ENCODE measurements at places on chromosomes 3 and 15.

- DNase-seq, result no peak
Measured at GRCh38 chr3:153138276-153139210, 23.5 kb upstream of the RAP2B start.

DNA sequence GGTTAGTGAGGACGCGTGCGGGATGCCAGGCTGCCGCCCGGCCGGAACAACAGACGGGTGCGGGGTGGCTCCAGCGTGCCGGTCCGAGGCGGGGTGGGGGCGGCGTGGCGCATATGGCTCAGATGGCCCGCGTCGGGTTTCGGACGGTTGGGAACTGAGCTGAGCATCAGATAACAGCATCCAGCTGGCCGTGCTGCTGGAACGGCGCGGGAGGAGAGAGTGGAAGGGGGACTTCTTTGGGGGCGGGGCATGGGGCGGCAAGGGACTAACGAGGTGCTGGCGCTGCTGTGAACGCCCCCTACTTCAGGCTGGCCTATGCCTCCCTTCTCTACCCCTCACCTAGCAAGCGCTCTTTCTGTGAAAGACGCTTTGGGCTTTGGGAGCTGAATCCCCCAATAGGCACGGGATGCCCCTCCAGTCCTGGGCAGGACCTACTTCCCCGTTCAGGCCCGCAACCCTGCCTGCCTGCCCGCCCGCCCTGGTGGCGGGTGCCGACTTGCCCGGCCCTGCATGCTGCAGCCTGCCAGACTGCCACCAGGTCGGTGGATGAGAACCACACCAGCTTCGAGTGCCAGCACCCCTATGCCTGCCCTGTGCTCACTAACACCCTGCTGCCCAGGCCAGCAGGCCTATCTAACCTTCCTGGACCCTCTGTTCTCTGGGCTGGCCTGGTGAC, 542 bp downstream of the INKA1 start:
- DNase-seq, result no peak

DNA sequence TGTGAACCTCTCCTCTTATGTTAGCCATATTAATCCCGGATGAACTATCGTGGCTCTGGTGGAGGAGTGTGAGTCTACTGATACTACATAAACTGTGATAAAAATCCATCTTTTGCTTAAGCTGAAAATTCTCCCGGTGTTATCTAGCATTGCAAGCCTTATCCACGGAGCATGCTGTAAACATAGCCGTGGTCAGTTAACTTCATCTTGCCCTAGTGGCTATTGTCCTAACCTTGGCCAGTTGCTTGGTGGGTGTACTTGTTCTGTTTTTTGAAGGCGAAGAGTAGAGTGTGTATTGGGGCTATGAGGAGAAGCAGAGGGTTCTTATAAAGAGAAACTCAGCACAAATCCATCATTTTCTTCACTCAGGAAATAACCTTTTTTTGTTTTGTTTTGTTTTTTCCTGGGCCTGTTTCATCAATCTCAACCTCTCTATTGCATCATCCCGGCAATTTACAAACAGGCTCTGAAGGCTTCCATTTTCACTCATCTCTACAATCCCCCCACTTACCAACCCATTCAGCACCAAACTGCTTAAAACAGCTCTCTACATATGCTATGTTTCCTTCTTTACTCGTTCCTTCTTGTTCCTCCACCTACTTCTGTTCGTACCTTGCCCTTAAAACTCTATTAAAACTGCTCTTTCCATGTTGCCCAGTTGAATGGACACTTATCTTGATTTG, 135.5 kb upstream of the PTX3 start:
- DNase-seq, result no peak

GRCh38 chr3:47428662-47429061, 47.1 kb downstream of the SCAP start:
- DNase-seq, result no peak

DNA sequence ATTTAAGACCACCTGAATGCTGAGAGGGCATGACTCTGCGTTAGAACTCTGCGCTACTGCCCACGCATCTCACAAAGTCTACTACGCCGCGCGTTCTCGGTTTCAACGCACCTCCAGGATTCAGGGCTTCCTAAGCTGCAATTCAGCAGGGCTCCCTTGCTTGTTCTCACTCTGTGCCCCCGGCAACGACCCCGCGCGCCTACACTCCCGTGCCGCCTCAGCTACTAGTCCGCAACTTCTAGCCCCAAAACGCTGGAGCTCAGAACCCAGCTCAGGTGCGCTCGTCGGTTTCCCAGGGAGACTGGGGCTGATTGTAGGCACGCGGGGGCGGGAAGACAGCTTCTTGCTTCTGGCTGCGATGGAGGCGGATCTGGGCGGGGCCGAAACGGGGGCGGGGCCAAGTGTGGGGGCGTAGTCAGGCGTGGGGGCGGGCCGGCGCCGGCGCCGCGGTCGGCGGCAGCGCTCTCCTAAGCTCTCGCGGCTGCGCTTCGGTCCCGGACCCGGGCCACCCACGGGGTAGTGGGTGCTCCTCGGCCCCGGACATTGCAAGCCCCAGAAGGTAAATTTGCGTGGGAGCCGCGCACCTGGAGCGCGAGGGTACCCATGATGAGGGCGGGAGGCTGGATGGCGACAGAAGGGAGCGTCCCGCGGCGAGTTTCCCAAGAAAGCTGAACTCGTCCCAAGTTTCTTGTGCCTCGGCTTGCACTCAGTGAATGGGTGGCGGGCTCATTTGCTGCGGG, at the start of gene ARHGEF26:
TSS of gene ARHGEF26 (plus strand) at position 430 of the 740 bp plus-strand sequence. CDS start 603 bp downstream, outside the sequence.
- DNase-seq, result no peak

- DNase-seq, result no peak
Measured at GRCh38 chr3:115503394-115503793, 119.9 kb upstream of the GAP43 start.

- no peak for DNase-seq
Measured at GRCh38 chr3:120615847-120616609, 19.9 kb downstream of the NDUFB4 start.

GRCh38 chr3:62597491-62597890, 224.1 kb upstream of the FEZF2 start:
- DNase-seq, result no peak

- DNase-seq, result no peak
Measured at GRCh38 chr15:58268746-58269267, 130.6 kb downstream of the AQP9 start.

- DNase-seq, result no peak
Measured at GRCh38 chr3:196238612-196239560, 22.6 kb downstream of the SLC51A start.

GRCh38 chr3:62999158-62999557, 123.9 kb upstream of the CADPS start:
- no peak for DNase-seq

GRCh38 chr3:129507181-129507831, 21.1 kb upstream of the RHO start:
- no peak for DNase-seq

- DNase-seq, result no peak
Measured at GRCh38 chr15:48516121-48516520, 129.4 kb downstream of the FBN1 start.

DNA sequence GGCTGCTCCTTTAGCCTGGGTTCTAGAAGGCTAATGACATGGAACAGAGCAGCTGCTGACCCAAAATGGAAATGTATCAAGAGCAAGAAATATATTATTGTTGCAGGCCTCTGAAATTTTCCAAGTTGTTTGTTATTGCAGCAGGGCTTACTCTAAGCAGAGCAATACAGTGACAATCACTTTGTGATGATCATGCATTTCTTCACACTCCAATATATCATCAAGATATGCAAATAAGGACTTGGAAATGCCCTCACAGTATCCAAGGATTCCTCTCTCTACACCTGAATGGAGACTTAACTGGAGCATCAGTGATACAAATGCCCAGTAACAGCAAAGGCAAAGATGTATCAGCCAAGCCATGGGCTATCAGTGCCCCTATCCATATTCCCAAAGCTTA, 89.6 kb downstream of the PDZRN3 start:
- no peak for DNase-seq

- no peak for DNase-seq
Measured at GRCh38 chr3:102089239-102089638, 239.9 kb downstream of the NFKBIZ start.

- no peak for DNase-seq
Measured at GRCh38 chr3:37985637-37986320, 4.8 kb upstream of the VILL start.

- no peak for DNase-seq
Measured at GRCh38 chr3:62607287-62608029, 234.1 kb upstream of the FEZF2 start.

GRCh38 chr3:55626279-55626665, 139.2 kb upstream of the WNT5A start:
- DNase-seq, result no peak

GRCh38 chr3:175046601-175047000, 187.5 kb downstream of the NAALADL2 start:
- no peak for DNase-seq

- DNase-seq, result no peak
Measured at GRCh38 chr3:14490255-14490654, 49.9 kb downstream of the GRIP2 start.

- DNase-seq, result no peak
Measured at GRCh38 chr3:47337656-47338055, 43.2 kb upstream of the PTPN23 start.

GRCh38 chr3:65334045-65334665, 646.4 kb upstream of the ADAMTS9 start:
- DNase-seq, result no peak

DNA sequence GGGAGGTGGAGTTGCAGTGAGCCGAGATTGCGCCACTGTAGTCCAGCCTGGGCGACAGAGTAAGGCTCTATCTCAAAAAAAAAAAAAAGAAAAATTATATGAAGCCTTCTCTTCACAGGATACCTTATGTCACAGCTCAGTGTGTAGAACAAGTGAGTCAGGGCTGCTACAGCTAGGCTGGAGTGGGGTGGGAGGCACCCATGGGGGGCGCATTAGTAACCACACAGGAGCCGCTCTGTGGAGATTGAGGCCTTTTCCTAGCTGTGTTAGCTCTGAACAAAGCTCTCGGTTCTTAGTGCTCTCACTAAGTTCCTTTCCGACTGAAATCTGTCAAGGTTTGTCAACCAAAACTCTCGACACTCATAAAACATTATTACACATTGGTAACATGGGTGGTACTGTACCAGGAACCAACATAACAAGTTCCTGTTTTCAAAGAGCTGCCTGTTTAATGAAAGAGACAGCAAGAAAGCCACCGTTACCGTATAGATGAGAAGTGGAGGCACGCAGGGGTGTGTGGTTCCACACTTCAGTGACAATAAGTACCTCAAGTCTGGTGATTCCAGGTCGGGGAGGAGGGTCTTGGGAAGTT, 4.5 kb downstream of the LRRC31 start:
- DNase-seq, result no peak
